Stimulated activated CD4-positive, alpha-beta T cell treated with anti-CD3 and anti-CD28 coated beads, Interleukin-2, amount 100 ng/mL, for 24 hours (primary cell): ENCODE measurements at places on chromosomes 2 and 18.

GRCh38 chr18:51621113-51621863, 423.8 kb upstream of the MEX3C start:
- no peak for DNase-seq

GRCh38 chr2:69576880-69577279, 66.7 kb downstream of the AAK1 start:
- no peak for DNase-seq

DNA sequence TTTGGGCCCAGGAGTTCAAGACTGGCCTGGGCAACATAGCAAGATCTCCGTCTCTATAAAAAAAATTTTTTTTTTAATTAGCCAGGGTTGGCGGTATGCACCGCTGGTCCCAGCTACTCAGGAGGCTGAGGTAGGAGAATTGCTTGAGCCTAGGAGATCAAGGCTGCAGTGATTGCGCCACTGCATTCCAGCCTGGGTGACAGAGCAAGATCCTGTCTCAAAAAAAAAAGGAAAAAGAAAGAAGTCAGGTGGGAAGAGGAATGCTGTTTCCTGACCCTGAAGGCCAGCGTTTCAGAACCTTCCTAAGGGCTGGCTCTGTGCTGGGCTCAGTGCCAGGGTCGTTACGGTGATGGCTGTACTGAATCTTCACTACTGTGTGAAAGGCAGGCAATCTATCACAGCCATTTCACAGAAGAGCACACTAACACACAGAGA, 35.0 kb upstream of the AGAP1 start:
- DNase-seq, result no peak

GRCh38 chr2:47905386-47906156, 727 bp downstream of the FBXO11 start:
- peak; percentile 64 for DNase-seq

GRCh38 chr2:213166109-213166508, 14.7 kb upstream of the IKZF2 start:
- DNase-seq, result no peak

DNA sequence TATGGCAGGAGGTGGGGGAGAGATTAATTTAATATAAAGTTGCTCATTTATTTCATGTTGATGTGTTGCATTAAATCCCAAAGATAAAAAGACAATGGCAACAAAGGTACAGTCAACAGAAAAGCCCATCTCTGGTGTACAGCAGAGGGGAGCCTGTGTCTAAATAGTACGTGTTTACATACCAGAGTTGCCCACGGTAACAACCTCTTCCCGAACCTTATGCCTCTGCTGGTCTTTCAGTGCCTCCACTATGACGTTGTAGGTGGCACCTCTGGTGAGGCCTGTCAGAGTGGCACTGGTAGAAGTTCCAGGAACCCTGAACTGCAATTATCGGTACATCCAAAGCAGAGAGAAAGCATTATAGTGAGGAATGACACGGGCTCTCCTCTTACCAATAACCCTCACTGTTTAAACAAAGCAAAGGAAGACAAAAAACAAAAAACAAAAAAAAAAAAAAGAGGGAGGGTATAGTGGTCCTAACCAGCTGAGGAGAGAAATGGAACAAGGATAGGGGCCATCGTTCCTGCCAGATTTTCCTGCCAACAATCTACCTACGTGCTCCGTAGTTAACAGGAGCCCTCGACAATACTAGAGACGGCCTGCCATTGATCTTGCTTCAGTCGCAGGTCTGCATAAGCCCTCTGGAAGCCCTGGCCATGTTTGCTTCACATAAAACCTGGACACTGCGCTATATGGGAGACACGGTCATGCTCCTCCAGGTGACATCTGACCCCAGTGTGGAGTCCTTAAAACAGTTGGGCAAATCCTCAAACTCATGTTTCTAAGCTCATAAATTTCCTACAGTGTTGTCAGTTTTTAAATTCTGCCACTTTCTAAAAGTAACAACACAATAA, 58.5 kb downstream of the ATIC start:
- no peak for DNase-seq

- no peak for DNase-seq
Observed at GRCh38 chr18:62126737-62127136, 60.1 kb downstream of the PIGN start.

- DNase-seq, result no peak
Observed at GRCh38 chr2:20093263-20094141, 42.1 kb upstream of the LAPTM4A start.

DNA sequence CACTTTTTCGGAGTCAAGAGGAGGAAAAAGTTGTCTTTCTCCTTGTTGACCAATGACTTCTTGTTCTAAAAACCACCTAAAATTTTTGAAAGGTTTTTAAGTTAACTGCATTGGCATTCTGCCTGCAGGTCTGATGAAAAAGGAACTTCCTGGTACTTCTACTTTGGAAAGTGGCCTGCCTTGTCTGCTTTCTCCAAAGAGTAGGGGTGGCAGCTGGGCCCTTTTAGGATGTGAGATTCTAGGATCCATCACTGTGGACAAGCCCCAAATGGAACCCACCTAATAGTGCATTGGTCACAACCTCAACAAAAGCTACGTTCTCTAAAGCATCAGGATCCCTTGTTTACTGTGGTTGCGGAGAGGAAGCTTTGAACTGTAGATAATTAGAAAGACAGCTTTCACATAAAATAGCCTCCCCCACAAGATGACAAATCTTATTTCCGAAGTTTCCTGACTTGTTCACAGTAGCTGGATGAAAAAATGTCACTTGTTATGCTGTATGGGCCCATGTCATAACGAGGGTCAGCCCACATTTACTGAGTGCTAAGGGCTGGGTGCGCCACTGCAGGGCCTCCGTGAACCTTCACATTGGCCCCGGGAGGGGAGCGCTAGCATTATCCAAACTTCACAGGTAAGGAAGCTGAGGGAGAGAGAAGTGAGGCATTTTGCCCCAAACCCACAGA, 17.4 kb downstream of the ASPRV1 start:
- no peak for DNase-seq

- DNase-seq, result no peak
Observed at GRCh38 chr2:45220227-45220626, 211.0 kb upstream of the SIX2 start.

- peak; percentile 21 for DNase-seq
Observed at GRCh38 chr18:23619388-23619881, 33.1 kb upstream of the NPC1 start.

DNA sequence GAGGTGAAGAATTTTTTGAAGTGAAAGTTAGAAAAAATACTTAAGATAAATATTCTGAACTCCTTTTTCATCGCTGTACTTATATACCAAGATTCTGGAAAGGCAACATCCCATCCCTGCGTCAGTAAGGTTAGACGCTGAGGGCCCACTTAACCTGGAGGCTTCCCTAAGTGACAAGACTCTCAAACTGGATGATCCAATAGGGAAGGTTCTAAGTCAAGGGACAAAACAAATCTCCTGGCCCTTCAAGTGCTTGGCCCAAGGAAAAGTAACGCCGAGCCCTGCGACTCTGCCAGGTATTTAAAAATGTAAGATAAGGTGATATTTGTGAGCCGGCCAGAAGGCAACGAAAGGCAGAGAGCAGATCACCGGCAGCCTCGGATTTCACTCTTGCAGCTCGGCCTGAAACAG, 1.3 kb downstream of the STK39 start:
- DNase-seq, result no peak
